ENCODE measurements at places on chromosomes 7 and 10. TPM values are rescaled to one million over a fixed set of nuclear protein-coding genes. Genes with fewer than 3 reads are reported as not detected.
A peak's percentile ranks its signal among the peaks of the same experiment; 100 is the strongest.

ZNF853 gene
- total RNA-seq = 0.42 TPM

GRCh38 chr7:16918288-16918895, 36.6 kb upstream of the AGR3 start:
- peak; percentile 71 for DNase-seq

- DNase-seq = no peak
Observed at GRCh38 chr7:91520645-91521044, 256.4 kb downstream of the FZD1 start.

GRCh38 chr10:62634576-62634975, 169.9 kb upstream of the ADO start:
- no peak for DNase-seq

GRCh38 chr7:42527004-42527403, 290.0 kb upstream of the GLI3 start:
- no peak for DNase-seq

DNA sequence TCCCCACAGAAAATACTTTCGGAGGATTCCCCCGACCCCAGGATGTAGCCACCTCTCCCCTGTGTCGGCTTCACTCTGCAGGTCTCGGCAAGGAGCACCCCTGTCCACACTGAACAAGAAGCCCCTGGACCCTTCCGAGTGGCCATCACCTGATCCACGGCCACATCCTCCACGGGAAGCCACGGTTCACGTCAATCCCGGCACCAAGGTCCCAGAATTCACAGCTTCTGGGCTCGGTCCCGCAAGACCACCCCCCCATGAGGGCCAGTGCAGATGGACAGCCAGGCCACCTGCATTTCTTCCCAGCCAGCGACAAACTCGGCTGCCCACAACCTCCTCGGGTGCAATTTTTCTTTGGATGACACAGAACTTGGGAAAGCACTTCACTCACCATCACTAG, 199.6 kb downstream of the PTPRN2 start:
- DNase-seq = no peak

GRCh38 chr10:12405342-12406320, 56.3 kb downstream of the CAMK1D start:
- no peak for DNase-seq

Data from activated CD4-positive, alpha-beta T cell treated with anti-CD3 and anti-CD28 coated beads, Interleukin-2, amount 10 ng/mL, durations not matched to agents 24 days and 14 days (primary cell).